Left colon (tissue), 2 donors: ENCODE measurements at places on chromosomes 5 and 9. TPM values are rescaled to one million over a fixed set of nuclear protein-coding genes. Genes with fewer than 3 reads are reported as not detected.

Gene GRIN3A
- total RNA-seq = 0.85 TPM

Gene PCDHGB4
- total RNA-seq = 0.98 TPM

Gene MORN5
- 4.0 TPM for total RNA-seq

Gene EIF4E1B
- not detected for total RNA-seq

Gene PAEP
- not detected for total RNA-seq

Gene SHISAL2B
- not detected for total RNA-seq

Gene LURAP1L
- 29.8 TPM for total RNA-seq

Gene IFNK
- total RNA-seq = not detected

Gene TOMM5
- 49.1 TPM for total RNA-seq

Gene ERCC8
- total RNA-seq = 11.0 TPM

Gene SLC1A3
- total RNA-seq = 2.2 TPM

Gene ZBED3
- 9.5 TPM for total RNA-seq

Gene TMC1
- total RNA-seq = 0.28 TPM

Gene GSN
- 854 TPM for total RNA-seq

Gene SLC23A1
- 4.8 TPM for total RNA-seq

Gene FAM219A
- 7.2 TPM for total RNA-seq

Gene GKAP1
- total RNA-seq = 4.0 TPM

Gene PRRX2
- 1.1 TPM for total RNA-seq

Gene TNFSF8
- total RNA-seq = 1.0 TPM

Gene RHOBTB3
- 49.8 TPM for total RNA-seq

Gene SNCAIP
- 1.1 TPM for total RNA-seq

Gene SLC26A2
- total RNA-seq = 1,067 TPM

Gene FOXD4L6
- not detected for total RNA-seq

Gene SLC28A3
- total RNA-seq = 0.84 TPM

Gene RETREG1
- 63.7 TPM for total RNA-seq

Gene EDIL3
- total RNA-seq = 48.7 TPM

Gene SNCB
- total RNA-seq = not detected

Gene PRLR
- total RNA-seq = 28.6 TPM

Gene ACTL7A
- total RNA-seq = not detected

Gene SURF4
- 150 TPM for total RNA-seq

Gene TTF1
- total RNA-seq = 8.2 TPM

Gene RMRP
- 30,979 TPM for total RNA-seq

Gene FUBP3
- total RNA-seq = 43.8 TPM

Gene NIPAL4
- total RNA-seq = not detected

Gene GADD45G
- 13.9 TPM for total RNA-seq

Gene NAIP
- total RNA-seq = 8.9 TPM

Gene GFRA3
- total RNA-seq = 0.82 TPM

Gene EQTN
- 1.5 TPM for total RNA-seq

Gene GPX8
- 4.0 TPM for total RNA-seq

Gene ADAMTS13
- total RNA-seq = 4.4 TPM

Gene PCDHA9
- total RNA-seq = 0.08 TPM

Gene SMIM33
- 3.7 TPM for total RNA-seq

Gene OSMR
- total RNA-seq = 4.6 TPM

Gene C9orf50
- total RNA-seq = not detected

Gene ITGA2
- 19.2 TPM for total RNA-seq

Gene TMEM215
- total RNA-seq = not detected

Gene SPINK7
- not detected for total RNA-seq

Gene RASGRF2
- 1.2 TPM for total RNA-seq

Gene FAM163B
- 1.2 TPM for total RNA-seq

Gene FGD3
- total RNA-seq = 4.3 TPM

Gene OLFM1
- total RNA-seq = 6.0 TPM

Gene SOWAHA
- 36.0 TPM for total RNA-seq

Gene BHMT2
- 1.6 TPM for total RNA-seq

Gene PHF2
- total RNA-seq = 22.9 TPM

Gene CDX1
- total RNA-seq = 323 TPM

Gene IL12B
- total RNA-seq = not detected

Gene ADRB2
- 1.4 TPM for total RNA-seq

Gene CD72
- 1.2 TPM for total RNA-seq
